Stimulated activated CD8-positive, alpha-beta memory T cell treated with anti-CD3 and anti-CD28 coated beads, Interleukin-4, amount 100 ng/mL, for 4 hours (primary cell): ENCODE measurements at places on chromosomes 7 and 10.

DNA sequence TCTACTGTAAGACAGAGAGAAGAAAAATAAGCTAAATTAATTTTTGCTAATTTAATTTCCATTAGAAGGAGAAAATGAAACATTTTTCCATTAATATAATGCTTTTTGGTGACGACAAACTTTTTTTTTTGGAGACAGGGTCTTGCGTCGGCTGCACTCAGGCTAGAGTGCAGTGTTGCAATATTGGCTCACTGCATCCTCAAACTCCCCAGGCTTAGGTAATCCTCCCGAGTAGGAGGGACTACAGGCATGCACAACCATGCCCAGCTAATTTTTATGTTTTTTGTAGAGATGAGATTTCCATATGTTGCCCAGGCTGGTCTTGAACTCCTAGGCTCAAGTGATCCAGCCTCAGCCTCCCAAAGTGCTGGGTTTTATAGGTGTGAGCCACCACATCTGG is 229.8 kb upstream of the LRRN3 start:
- no peak for DNase-seq

- no peak for DNase-seq
These were observed 236.1 kb upstream of the BMPER start for GRCh38 chr7:33669251-33669670.

- DNase-seq: no peak
These were observed 28.4 kb upstream of the FKBP9 start for GRCh38 chr7:32928785-32929298.

- DNase-seq: no peak
These were observed 41.8 kb upstream of the FAM133B start for GRCh38 chr7:92631850-92632487.

DNA sequence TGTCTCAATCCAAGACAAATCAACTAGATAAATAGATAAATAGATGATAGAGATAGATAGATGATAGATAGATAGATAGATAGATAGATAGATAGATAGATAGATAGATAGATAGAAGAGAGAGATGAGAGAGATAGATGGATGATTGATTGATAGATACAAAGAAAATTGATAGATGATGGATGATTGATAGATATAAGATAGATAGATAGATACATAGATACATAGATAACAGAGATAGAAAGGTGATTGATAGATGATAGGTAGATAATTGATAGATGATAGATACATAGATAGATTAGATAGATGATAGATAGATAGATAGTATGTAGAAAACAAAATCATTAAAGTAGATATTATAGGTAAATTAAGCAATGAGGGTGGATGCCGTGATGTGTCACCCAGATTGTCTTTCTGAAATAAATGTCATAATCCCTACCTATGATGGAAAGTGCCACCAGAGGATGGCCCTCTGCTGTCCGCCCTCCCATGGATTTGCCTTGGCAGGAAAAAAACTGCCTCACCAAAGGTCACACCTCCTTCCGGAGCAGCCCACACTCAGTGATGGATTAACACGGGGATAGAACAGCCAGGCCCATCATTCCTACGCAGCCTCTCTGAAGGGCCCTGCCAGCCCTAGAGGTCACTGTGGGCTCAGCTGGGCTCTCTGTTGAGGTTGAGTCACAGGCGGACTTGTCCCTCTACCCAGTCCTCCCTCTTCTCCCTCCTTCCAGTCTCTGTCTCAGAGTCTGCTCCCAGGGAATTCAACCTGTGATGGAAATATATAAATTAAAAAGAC is 50.8 kb downstream of the KCNH2 start:
- DNase-seq: no peak

- no peak for DNase-seq
These were observed 114.1 kb upstream of the ZMIZ1 start for GRCh38 chr10:78954689-78955088.

DNA sequence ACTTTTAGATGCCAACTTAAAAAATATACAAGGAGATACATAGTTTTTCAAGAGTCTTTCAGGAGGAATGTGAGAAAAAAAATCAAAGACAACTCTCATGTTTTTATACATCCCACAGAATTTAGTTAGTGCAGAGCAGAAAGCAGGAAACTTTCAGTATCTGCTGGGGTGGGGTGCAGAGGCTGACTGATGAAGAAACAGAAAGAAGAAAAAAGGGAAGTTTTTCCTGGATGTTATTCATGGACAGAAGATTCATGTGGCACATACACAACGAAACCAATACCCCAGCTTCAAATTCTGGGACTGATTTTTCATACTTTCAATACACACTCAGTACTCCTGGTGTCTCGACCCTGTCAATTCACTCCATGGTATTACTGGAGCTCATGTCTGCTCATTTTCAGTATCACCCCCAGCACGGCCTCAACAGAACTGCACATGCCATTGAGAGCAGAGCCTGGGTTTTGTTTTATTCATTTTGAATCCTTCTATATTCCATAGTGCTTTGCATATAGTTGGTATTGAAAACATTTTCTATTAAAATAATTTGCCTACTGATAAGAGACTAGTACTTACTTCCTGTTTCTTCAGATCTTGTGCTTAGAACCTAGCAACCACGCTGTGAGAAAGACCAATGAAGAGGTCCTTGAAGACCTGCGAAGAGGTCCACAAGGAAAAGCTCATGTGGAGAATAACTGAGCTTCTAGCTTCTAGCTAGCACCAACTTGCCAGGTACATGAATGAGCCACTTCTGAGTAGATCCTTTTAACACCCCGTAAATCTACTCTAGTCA is 49.0 kb downstream of the NDUFB2 start:
- no peak for DNase-seq

DNA sequence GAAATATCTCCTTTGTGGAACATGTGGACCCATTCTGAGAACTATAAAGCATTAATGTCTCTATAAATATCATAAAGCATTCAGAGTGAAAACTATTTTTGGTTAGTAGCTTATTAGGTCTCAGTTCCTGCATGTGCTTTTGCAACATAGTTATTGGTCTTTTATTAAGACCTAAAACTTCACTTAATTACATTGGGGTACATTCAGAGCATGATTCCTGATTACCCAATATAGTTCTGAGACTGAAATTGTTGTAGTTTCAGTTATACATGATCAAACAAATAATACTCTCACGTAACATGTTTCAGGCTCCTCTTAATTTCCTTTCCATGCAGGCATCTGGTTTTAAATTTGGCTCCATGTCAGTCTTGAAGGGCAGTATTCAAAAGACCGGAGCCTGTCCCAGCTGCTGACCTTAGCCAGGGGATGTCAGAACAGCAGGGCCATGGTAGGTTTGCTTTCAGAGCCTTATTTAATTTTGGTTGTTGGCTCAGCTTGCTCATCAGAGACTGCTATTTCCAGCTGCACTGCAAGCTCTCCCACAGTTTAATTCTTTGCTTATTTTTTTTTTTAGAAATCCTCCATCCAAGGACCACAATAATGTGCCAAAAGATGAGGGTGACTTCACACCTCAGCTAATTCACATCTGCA is 447.8 kb upstream of the FZD8 start:
- no peak for DNase-seq

DNA sequence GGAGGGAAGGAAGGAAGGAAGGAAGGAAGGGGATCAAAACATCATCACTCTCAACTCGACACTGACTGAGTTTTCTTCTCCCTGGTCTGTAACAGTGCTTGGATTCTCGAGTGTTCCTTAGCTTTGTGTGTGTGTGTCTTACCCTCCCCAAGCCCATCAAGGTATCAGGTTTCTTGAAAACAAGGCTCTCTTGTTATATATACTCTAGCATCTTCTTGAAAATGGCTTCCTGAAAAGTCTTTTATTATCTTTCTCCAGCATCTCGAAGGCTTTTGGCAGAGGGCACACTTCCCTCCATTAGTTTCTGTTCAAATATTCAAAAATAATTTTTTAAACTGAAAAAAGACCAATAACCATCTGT is 13.4 kb downstream of the SERPINE1 start:
- DNase-seq: no peak

DNA sequence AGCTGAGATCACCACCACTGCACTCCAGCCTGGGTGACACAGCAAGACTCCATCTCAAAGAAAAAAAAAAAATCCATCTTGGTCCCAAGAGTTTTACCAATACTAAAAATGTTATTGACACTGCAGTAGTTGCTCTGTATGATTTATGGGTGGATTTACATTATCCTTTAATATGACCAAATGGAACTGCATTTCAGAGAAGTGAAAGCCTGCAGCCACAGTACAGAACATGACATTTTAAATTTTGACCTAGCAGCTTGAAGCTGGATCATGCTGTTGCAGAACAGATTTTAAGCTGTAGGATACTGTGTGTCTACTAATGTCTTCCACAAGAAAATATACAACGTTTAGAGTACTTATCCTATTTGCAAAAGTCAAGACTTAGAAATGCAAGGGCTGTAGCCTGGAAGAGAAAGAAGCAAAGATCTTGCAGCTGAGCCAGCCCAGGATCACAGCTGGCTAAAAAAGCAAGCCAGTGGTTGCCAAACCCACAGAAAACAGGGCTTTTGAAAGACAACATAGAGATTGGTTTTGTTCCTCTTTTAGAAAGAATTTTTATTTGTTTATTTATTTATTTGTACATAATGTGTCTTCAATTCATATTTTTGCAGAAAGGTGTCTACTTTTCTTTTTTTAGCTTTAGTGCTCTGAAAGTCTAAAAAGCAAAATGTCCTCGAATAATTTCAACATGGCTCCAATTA is 55.2 kb upstream of the WNT16 start:
- DNase-seq: no peak

- DNase-seq: no peak
These were observed 236.6 kb downstream of the ELMO1 start for GRCh38 chr7:37212051-37212450.

DNA sequence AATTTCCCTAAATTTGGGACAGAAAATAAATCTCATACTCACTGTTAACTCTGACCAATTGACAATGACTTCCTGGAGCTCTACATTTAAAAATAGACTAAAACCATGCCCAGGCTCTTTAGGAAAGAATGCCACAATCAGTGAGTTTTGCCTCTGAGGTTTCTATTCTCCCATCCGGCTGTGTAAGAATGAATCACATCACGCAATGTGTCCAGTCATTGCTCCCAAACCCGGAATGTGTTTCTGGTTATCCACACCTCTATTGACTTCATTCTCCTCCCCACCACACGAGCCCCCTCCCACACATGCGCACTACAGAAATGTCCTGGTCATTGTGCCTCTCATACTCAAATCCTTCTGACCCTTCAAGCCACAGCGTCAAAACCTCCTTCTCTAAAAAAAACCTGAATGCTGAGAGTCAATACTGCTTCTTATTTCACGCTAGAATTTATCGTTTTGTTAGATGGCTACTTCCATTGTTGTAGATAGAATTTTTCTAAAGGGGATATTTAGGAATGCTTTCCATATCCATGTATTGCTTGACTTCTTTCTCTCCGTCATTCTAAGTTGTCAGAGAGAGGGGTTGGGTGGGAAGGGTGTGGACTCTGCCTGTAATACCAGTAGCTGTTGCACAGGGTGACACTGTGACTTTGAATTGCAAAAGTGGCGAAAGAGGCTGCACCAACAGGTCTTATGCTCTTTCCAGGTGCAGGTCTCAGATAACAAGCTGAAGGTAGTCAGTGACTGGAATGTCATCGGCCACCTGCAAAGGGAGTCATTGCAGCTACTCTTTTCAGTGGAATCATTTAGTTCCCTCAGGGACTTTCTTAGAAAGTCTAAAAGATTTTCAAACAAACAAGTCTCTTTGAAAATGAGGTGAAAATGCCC is 356.6 kb downstream of the PAXIP1 start:
- no peak for DNase-seq

- no peak for DNase-seq
These were observed 41.7 kb downstream of the ARL4A start for GRCh38 chr7:12729112-12729511.

GRCh38 chr7:43700059-43700501 is 29.2 kb downstream of the COA1 start:
- DNase-seq: no peak

GRCh38 chr10:85317827-85318226 is 989.4 kb downstream of the CCSER2 start:
- DNase-seq: no peak

DNA sequence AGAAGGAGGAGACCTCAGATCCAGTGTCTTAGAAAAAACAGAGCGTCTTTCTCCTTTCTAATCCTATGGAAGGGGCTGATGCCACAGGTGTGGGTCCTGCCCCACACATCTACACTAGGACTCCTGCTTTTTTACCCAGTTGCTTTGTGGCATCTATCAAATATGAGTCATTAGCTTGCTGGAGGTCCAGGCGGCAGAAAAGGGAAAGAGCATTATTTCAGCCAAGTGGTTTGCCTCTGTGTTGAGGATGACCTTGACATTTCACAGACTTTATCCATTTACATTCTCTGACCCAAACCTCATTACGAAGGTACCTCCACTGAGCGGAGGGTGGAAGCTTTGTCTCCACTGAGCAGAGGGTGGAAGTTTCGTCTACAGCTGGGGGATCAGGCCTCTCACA is 308.4 kb upstream of the KLF6 start:
- DNase-seq: no peak

- DNase-seq: no peak
These were observed 437.8 kb downstream of the PLXDC2 start for GRCh38 chr10:20254078-20254477.

DNA sequence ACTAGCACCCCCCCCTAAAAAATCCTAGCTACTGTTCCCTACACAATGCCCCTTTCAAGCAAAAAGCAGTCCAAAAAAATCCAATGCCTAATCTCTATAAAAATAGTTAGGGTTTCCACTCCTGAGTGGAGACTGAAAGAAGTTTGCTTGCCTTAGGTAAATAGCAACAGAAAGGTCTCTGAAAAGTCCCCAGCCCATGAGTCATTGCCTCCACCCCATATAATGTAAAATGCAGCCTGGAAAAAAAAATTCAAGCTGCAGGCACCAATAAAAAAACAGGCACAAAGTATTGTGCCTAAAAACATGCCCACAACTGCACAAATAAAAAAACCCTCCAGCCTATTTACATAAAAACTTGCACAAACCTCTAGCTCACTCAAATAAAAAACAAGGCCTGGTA is 47.5 kb downstream of the ZNF680 start:
- DNase-seq: no peak

GRCh38 chr10:58299580-58299979 is 30.6 kb downstream of the CISD1 start:
- peak; percentile 23 for DNase-seq

DNA sequence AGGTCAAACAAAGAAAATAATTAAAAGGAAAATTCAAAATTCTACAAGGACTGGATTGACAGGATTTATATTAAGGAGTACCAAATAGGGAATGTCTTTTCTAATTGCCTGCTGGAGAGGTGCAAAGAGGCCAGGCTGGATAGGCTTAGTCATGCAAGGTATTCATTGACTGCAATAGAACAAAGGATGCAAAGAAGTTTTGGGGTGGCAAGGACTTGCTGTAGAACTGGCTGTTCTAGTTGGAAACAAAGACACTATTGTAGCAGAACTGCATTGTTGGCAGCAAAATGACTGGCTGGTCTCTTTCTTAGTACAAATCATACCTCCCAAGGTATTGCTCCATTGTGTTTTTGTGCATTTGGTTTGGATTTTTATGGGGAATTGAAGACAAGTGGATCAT is 10.1 kb downstream of the ITGB8 start:
- no peak for DNase-seq

- peak; percentile 43 for DNase-seq
These were observed 48.8 kb upstream of the CARD11 start for GRCh38 chr7:3092468-3092867.
